ENCODE measurements at places on chromosomes 1 and 21.

- H3K4me1 ChIP-seq, result peaks cover 8% of the 10 kb centered on the region
- no peak for DNase-seq
- H3K27ac ChIP-seq, result no peak overlapping the region
- H3K36me3 ChIP-seq, result no peaks in the 10 kb centered on the region
Observed at GRCh38 chr1:172727956-172728603, 69.2 kb downstream of the FASLG start.

- no peaks in the 10 kb centered on the region for H3K36me3 ChIP-seq
- no peaks in the 10 kb centered on the region for H3K27me3 ChIP-seq
- no peak overlapping the region for H3K27ac ChIP-seq
- no peaks in the 10 kb centered on the region for H3K4me1 ChIP-seq
Observed at GRCh38 chr1:200346700-200347099, 63.1 kb downstream of the ZNF281 start.

DNA sequence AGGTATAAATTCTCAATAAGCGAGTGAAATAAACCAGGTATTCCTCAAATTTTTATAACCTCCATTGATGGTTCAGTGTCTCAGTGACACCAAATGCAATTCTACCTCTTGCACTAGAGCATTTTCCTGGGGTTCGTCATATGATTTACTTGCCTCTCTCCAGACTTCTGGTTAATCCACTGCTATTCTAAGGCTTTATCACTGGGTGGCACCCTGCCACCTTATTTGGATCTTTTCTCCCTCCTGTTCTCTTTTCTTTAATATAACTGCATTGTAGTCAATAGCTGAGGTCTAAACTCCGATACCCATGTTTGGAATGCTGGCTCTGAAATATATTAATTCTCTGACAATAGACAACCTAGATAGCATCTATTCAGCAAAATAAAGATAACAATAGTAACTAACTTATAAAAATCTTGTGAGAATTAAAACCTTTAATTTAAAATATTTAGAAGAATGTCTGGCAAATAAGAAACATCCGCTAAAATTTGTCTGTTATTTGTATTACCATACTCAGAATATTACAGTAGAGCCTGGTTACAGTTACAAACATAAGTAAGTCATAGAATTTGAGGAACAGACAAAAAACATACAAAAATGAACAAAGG is 436.4 kb downstream of the PLA2G4A start:
- H3K27ac ChIP-seq, result no peak overlapping the region
- no peak for DNase-seq
- no peaks in the 10 kb centered on the region for H3K27me3 ChIP-seq
- no peaks in the 10 kb centered on the region for H3K4me1 ChIP-seq

GRCh38 chr1:54357967-54358366 is 48.2 kb downstream of the SSBP3 start:
- H3K4me1 ChIP-seq, result peaks cover 51% of the 10 kb centered on the region
- H3K4me3 ChIP-seq, result no peak overlapping the region
- H3K36me3 ChIP-seq, result no peaks in the 10 kb centered on the region
- no peak for DNase-seq

DNA sequence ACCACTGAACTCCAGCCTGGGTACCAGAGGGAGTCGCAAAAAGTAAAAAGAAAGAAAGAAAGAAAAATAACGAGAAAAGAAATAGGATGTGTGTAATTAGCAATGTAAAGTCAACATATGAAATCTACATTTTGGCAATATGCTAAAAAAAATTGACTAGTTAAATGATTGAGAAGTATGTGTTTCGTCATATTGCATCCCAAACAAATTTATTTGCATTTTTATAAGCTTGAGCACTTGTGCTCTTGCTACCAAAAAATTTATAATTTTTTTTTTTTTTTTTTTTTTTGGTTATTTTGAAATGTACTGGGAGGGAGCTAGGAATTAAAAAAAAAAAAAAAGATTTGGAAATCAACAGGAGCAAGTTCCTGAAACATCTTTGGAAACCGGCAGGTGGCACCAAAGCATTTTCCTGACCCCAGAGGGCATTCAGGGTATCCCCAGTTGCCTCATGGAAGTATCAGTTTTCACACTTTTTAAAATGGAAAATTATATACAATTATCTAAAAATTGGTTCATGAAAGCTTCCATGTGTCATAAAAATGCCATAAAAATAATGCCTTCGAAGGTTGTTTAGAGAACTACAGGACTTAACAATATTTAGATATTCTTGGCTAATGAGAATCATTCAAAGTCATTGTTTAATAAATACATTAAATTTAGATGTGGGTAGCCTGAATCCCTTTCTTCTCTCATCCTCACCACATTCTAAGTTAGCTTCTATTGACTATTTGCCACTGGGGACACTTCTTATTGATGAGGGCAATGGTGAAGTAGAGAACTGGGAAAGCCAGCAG is 4.8 kb upstream of the HEATR1 start:
- H3K4me3 ChIP-seq, result no peak overlapping the region
- no peaks in the 10 kb centered on the region for H3K36me3 ChIP-seq
- H3K27ac ChIP-seq, result no peak overlapping the region
- peaks cover under 1% of the 10 kb centered on the region for H3K4me1 ChIP-seq
- peaks cover 9% of the 10 kb centered on the region for H3K27me3 ChIP-seq
- DNase-seq, result peak; percentile 44

GRCh38 chr1:89692601-89693521 is 59.9 kb downstream of the LRRC8C start:
- no peak overlapping the region for H3K4me3 ChIP-seq
- no peaks in the 10 kb centered on the region for H3K27me3 ChIP-seq
- peak overlapping the region; percentile 14 for H3K27ac ChIP-seq

- H3K27me3 ChIP-seq, result no peaks in the 10 kb centered on the region
- no peak overlapping the region for H3K4me3 ChIP-seq
- no peak for DNase-seq
- H3K36me3 ChIP-seq, result peaks cover 70% of the 10 kb centered on the region
- H3K27ac ChIP-seq, result no peak overlapping the region
- peaks cover 10% of the 10 kb centered on the region for H3K4me1 ChIP-seq
Observed at GRCh38 chr1:154270833-154271232, 1.6 kb upstream of the HAX1 start.

GRCh38 chr21:16071092-16071491 is 341.3 kb downstream of the USP25 start:
- H3K27ac ChIP-seq, result no peak overlapping the region
- H3K36me3 ChIP-seq, result no peaks in the 10 kb centered on the region
- H3K4me3 ChIP-seq, result no peak overlapping the region
- no peaks in the 10 kb centered on the region for H3K4me1 ChIP-seq
- no peaks in the 10 kb centered on the region for H3K27me3 ChIP-seq

- no peaks in the 10 kb centered on the region for H3K36me3 ChIP-seq
- H3K4me3 ChIP-seq, result no peak overlapping the region
- H3K27me3 ChIP-seq, result no peaks in the 10 kb centered on the region
- H3K4me1 ChIP-seq, result peaks cover 9% of the 10 kb centered on the region
- peak overlapping the region; percentile 86 for H3K27ac ChIP-seq
- no peak for DNase-seq
Observed at GRCh38 chr1:89725631-89726030, 92.7 kb downstream of the LRRC8C start.

GRCh38 chr1:8661185-8662110 is 156.0 kb downstream of the RERE start:
- no peaks in the 10 kb centered on the region for H3K27me3 ChIP-seq
- peak overlapping the region; percentile 78 for H3K27ac ChIP-seq

DNA sequence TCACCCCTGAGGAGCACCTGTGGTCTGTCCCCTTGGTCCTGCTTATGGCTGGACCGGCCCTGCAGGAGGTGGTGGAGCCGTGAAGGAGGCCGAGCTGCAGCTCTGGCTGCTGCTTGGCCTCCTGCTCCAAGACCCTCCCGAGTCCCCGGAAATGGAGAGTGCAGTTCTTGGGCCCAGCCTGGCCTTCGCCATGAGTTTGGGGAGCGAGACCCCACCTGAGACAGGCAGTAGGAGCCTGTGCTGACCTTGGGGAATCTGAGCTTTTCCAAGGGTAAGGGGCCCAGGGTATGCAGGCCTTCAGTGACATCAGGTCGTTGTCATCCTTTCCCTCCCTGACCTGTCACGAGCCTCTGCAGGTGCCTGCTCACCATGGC is 14.1 kb downstream of the TMEM201 start:
- no peaks in the 10 kb centered on the region for H3K4me1 ChIP-seq
- no peak overlapping the region for H3K4me3 ChIP-seq
- peaks cover 4% of the 10 kb centered on the region for H3K36me3 ChIP-seq
- DNase-seq, result no peak

GRCh38 chr1:112803906-112804762 is 89.0 kb upstream of the PPM1J start:
- no peaks in the 10 kb centered on the region for H3K36me3 ChIP-seq
- no peaks in the 10 kb centered on the region for H3K27me3 ChIP-seq
- no peak overlapping the region for H3K27ac ChIP-seq
- peak; percentile 50 for DNase-seq

DNA sequence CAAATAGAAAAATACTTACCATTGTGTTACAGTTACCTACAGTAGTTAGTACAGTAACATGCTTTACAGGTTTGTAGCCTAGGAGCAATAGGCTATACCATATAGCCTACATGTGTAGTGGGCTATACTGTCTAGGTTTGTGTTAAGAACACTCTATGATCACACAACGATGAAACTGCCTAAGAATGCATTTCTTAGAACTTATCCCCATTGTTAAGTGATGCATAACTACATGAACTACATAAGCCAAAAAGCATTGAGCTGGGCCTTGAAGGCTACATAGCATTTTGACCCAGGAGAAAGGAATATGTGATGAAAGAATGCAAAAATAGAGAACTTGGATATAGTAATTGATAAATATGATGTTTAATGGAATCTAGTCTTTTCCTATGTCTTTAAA is 46.4 kb upstream of the JUN start:
- H3K36me3 ChIP-seq, result no peaks in the 10 kb centered on the region
- no peak for DNase-seq
- H3K4me3 ChIP-seq, result no peak overlapping the region
- no peaks in the 10 kb centered on the region for H3K4me1 ChIP-seq

DNA sequence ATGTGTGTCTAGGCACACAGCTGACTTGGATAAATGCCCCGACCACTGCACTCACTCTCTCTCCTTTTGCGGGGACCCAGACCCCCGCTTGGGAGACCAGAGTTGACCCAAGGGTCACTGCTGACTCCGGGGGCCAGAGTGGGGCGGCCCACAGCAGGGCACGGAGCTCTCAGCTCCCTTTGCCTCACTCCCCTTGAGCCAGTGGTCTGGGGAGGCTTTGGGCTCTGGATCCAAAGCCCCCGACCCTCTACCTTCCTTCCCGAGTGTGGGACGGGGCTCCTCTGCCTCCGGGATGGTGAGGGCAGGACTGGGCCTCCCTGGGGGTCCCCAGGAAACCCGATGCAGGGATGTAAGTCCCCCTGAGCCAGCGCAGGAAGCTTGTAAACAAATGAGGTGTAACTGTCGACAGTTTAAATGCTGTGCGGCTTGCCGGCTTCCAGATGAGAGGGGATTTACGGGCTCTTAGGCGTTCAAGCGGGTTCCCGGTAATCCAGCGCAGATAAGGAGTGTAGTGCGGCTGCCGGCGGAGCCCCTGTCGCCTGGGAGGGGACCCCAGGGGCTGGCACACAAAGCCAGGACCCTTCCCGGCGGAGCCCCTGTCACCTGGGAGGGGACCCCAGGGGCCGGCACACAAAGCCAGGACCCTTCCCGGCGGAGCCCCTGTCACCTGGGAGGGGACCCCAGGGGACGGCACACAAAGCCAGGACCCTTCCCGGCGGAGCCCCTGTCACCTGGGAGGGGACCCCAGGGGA is 7.4 kb downstream of the ACTRT2 start:
- H3K4me1 ChIP-seq, result no peaks in the 10 kb centered on the region
- H3K4me3 ChIP-seq, result no peak overlapping the region
- DNase-seq, result no peak
- peaks cover 50% of the 10 kb centered on the region for H3K27me3 ChIP-seq
- no peak overlapping the region for H3K27ac ChIP-seq
- H3K36me3 ChIP-seq, result no peaks in the 10 kb centered on the region

DNA sequence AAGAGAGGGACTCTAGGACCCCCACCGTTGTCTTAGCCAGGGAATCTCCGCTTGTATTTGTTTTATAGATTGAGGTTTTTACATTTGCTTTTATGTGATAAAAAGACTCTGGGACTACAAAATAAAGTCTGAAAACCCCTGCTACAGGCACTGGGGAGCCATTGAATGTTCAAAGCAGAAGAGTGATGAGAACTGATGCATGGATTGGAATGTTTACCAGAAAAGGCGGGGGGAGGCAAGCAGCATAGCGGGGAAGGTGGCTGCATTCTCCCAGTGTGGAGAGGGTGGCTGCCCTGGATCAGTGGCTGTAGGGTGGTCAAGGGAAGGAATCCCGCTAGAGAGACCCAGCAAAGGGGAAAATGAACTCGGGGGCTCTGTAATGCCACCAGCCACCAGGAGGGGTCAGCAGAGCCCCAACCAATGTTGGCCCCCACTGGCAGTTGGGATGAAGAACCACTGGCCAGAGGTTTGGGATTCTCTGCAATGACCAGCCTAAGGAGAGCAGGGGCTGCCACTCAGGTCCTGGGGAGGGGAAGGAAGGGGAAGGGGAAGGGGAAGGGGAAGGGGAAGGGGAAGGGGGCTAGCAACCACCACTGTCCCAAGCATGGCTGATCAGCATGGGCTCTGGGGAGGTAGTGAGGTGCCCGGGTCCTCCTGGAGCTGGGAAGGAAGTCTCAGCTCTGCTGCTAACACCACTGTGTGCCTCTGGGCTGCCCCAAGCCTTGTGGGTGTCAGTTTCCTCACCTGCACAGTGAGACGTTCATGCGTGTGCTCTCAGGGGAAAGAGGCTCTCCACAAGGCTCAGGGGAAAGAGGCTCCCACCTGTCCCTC is 19.2 kb upstream of the PEF1 start:
- H3K36me3 ChIP-seq, result no peaks in the 10 kb centered on the region
- H3K27me3 ChIP-seq, result no peaks in the 10 kb centered on the region
- H3K4me1 ChIP-seq, result peaks cover 24% of the 10 kb centered on the region
- DNase-seq, result peak; percentile 62

DNA sequence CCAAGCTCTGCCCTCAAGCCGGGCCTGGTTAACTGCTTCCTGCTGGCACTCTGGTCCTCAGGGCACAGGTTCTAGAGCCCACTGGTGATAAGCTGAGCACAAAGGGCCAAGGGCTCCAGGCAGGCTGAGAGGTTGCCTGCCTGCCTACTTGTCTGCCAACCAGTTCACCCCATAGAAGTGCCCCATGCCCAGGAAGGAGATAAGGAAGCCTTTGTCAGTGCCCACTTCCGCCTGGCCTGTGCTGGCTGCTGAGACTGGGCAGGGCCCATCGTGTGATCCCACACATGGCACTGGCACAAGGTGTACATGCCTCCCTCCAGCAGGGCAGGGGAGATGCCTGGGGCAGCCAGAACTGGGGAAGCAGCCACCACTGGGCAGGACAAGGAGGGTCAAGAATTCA is 24.1 kb downstream of the SLC9A1 start:
- peak overlapping the region; percentile 62 for H3K27ac ChIP-seq
- H3K4me3 ChIP-seq, result no peak overlapping the region
- H3K27me3 ChIP-seq, result no peaks in the 10 kb centered on the region
- H3K4me1 ChIP-seq, result peaks cover 65% of the 10 kb centered on the region

Data from heart right ventricle (tissue), 16 donors.